ENCODE measurements at places on chromosomes 6 and 20.

- DNase-seq = no peak
Measured at GRCh38 chr20:42134265-42135098, 516.3 kb upstream of the CHD6 start.

GRCh38 chr6:68756454-68757375, 121.6 kb downstream of the ADGRB3 start:
- DNase-seq = no peak

- DNase-seq = peak; percentile 66
Measured at GRCh38 chr6:132466952-132467351, 46.0 kb downstream of the STX7 start.

DNA sequence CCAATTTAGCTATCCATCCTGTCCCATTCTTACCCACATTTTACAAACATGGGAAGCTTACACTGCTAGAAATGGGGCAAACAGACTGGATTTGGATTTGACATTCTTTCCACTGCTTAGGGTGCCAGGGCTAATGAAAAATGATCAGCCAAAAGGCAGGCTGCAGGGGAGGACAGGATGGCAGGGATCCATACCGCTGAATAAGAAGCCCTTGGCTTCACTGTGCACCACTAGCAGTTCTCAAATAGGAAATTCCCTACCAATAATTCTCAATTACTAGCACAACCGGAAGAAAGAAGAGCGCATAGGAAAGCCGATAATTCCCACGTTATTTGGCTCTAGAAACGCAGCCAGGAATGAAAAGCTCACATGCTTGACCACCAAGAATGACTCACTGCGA, 73.1 kb downstream of the NDUFAF5 start:
- DNase-seq = no peak

DNA sequence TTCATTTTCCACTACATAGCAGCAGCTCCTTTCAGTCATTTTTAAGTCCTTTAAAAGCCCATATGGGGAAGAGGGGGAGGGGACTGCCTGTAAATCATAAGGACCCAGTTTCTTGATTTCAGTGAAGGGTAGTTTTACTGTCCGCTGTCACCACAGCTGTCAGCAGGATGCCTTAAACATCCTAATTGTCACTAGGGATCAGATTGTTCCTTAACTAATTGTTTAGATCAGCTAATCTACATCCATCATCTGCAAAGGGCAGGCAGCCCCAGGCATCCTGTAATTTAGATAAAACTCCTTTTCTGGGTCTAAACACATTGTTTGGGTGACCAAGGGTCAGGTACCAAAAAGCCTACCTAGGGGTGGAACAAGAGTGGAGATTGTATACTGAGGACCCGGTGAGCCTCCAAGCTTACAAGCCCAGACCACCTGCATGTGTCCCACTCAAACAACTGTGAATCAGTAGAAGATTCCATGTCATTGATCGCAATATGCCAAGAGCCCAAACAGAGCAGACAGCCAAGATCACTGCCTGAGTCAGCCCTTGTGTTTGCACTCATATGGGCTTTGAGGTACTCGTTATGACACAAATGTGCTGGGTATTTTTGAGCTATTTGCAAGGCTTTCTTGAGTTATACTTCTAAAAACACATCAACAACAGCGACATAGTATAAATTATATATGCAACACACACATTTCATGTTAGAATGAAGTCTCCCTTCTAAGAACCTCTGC, 198.7 kb upstream of the CEP162 start:
- DNase-seq = no peak

DNA sequence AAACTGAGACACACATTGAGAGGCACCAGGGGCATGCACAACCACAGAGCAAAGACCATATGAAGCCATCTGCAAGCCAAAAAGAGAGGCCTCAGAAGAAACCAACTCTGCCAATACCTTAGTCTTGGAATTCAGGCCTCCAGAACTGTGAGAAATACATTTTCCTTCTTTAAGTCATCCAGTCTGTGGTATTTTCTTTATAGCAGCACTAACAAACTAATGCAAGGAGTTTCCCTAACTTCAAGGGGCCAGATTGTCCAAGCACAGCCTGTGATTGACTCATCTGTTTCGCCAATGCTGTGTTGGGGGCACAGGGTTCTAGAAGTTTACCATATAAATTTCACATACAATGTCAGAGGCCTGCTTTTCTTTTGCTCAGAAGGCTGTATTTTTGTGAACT, 364.6 kb downstream of the GJA1 start:
- DNase-seq = no peak

DNA sequence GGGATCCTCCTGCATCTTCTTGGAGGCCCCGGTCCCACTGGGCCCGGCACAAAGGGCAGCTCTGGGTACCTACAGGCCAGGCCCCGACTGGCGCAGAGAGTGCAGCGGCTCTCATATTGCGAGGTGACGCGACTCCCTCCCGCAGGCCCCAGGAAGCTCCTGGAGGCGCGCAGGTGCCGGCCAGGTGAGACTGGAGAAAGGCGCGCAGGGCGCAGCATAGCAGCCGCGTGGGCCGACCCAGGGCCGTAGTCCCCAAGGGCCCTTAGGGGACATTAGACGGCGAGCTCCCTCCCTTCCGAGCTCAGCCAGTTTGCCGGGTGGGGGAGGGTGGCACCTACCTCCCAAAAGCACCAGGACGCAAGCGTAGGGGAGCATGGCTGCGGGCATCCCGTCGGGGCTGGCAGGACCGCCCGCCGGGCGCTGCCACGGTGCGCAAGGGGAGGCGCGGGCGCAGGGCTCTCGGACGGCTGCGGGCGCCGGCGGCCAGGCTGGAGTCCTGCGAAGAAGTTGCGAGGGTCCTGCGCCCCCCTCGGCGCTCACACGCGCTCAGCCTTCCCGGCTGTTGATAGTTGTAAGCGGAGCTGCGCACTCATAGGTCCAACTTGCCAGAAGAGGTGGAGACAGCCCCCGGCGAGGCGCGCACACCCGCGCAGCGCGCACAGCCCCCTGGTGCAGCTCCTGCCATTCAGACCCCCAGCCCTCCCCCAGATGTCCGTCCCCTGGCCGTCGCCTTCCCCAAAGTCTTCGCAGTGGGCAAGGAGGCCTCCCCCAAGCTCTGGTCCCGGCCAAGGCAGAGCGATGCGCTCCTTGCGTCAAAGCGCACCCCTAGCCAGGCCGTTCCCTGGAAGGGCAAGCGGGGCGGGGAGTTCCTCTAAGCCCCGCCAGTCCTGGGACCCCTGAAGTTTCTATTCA, 622 bp downstream of the APCDD1L start:
- no peak for DNase-seq

DNA sequence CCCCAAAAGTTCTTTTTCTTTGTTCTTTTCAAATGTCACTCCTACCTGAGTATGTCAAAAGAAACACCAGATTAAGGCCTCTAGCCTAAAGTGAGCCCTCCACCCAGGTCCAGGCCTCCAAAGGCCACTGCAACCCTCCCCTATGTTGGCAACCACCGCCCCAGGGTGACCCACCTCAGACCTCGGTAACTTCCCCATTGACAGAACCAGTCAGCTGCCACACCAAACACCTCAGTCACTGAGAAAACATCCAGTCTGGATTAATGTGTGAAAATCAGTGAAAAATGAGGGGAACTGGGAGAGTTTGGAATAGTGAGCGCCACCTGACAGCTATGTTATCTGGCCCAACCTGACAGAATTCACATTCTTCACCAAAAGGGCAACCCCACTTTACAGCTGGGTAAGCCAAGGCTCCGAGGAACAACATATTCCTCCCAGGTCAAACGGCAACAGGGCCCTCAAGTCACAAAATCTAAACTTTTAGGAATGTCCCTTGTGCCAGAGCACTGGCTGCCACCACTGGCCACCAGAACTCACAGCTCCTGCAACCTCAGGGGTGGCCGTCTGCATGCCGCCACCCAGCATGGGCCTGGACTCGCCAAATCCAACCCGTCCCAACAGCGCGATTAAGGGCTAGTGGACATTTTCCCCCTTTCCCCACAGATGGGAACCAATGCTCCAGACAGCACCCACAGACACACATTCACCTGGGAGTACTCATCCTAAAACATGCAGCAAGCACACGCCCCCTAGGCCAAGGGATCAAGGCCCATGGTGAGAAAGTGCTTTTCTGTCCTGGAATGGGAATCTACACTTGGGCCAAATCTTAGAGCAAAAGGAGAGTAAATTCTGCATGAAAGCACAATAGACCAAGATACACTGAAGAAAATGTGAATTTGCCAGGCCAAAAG, 4.8 kb downstream of the TAF4 start:
- no peak for DNase-seq

- DNase-seq = no peak
Measured at GRCh38 chr20:52817981-52818380, 154.2 kb upstream of the TSHZ2 start.

- no peak for DNase-seq
Measured at GRCh38 chr6:169081248-169081647, 172.4 kb downstream of the THBS2 start.

GRCh38 chr20:62938105-62938888, at the start of gene GID8:
GID8 (plus strand) TSS chr20:62938147; CDS start chr20:62941503, 3,356 bp downstream.
- DNase-seq = no peak

All from skeletal muscle cell (primary cell).